ENCODE measurements at places on chromosomes 2 and 18. TPM values are rescaled to one million over a fixed set of nuclear protein-coding genes. Genes with fewer than 3 reads are reported as not detected.

Gene PARD3B
- 10.6 TPM for total RNA-seq

DNA sequence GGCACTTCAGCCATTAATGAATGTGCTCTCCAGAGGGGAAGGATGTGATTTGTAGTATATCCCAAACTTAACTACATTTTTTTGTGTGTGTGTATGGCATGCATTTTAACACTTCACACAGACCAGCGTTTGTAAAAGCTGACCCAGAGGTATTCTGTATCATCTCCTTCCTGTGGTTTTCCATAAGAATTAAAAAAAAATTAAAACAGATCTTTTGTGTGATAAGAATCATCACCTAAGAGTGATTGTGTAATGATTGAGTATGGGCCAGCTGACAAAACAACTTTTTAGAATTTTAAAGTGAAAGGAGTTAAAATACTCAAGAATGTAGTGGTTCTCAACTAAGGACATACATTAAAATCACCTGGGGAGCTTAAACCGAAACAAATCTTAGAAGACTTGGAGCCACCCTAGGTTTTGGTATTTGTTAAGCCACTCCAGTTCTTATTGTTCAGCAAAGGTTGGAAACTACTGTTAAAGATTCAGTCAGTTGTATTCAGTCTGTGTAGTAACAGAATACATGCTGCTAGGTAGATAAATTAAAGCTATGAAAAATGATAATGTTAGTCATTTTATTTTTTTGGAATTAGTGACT is 120.1 kb downstream of the HAUS1 start:
- no peak for DNase-seq

- DNase-seq, result no peak
Observed at GRCh38 chr2:219641390-219642068, 14.1 kb downstream of the SLC4A3 start.

- no peak for DNase-seq
Observed at GRCh38 chr2:77813599-77813998, 291.4 kb upstream of the LRRTM4 start.

- DNase-seq, result no peak
Observed at GRCh38 chr2:152284398-152284797, 50.6 kb upstream of the FMNL2 start.

- DNase-seq, result no peak
Observed at GRCh38 chr2:142585785-142586184, 291.7 kb upstream of the KYNU start.

Gene GAL3ST2
- total RNA-seq, result not detected

Gene FAM237A
- total RNA-seq, result not detected

DNA sequence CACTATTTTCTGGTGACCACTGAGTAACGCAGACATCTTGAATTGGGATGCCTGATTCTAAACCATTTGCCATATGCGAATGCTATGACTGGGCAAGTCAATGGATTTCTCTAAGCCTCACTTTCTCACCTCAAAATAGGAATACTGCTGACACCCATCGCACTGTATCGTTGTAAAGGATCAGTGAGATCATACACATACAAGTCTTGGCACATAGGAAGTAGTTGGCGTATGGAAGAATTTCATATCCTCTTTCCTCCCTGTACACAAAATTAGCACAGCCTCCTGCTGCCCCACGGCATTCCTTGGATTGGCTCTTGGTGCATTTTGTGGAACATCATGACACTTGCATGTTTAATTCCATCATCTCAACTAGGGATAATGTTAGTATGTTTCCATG is 366.9 kb downstream of the CMPK2 start:
- DNase-seq, result no peak

Data from SJSA1 (cell line).